M059J (cell line): ENCODE measurements at places on chromosomes 16 and 17. TPM values are rescaled to one million over a fixed set of nuclear protein-coding genes. Genes with fewer than 3 reads are reported as not detected.

DNA sequence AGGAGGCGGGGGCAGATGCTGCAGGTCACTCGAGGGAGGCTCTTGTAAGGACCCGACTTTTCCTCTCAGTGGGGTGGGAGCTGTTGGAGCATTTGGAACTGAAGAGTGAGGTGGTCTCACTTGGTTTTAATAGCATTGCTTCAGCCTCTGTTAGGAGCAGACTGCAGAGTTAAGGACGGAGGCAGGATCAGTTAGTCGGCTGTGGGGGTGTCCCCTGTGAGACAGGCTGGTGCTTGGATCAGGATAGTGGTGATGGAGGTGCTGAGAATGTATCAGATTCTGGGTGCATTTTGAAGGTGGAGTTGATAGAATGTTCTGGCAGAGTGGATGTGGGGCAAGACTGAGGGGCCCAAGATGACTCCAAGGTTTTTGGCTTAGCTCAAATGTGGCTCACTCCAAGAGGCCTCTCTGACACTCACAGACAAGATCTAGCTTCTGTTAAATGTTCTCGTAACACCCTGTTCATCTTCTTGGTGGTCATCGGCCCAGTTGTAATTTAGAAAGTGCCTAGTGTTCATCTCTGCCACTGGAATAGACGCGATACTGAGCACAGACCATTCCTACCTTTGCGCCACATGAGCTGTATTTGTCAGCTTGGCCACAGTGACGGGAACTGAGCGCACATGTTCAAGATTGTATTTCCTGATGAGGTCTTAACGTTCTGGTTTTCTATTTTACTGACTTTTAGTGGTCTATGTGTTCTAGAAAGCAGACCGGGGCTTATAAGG, 7.5 kb downstream of the LCMT1 start:
- no peak for DNase-seq

SLC5A10 gene
- 0.27 TPM in 1 of 2 replicates, not detected in the other for total RNA-seq

DNA sequence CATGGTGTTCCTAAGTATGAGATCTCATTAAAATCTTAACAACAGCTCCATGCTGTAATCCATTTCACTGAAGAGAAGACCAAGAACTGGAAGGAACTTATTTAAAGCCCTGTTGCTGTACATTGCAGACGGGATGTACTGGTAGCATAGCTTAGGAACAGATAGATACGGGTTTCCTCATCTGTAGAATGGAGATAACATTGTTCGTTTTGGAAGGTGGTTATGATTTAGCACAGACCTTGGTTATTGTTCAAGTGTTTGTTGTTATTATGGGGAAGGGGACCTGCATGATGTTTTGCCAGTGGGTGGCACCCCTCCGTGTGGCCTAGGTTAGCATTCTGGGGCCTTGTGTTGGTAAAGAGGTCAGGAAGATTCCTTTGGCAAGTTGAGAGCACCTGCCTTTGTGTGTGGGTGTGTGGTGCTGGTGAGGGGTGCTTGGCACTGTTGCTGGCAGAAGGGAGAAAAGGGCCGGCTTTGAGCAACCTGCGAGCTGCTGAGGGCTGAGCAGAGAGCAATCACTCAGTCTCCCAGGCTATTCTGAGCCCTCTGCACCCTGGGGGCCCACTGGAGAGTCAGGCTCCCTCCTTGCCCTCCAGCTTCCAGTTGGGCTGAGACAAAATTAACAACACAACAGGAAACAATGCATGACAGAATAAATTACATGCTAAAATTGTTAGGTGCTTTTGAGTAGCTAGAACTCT, 2.3 kb downstream of the TAOK2 start:
- no peak for DNase-seq

GLTPD2 gene
- not detected in 2 replicates for total RNA-seq

DNA sequence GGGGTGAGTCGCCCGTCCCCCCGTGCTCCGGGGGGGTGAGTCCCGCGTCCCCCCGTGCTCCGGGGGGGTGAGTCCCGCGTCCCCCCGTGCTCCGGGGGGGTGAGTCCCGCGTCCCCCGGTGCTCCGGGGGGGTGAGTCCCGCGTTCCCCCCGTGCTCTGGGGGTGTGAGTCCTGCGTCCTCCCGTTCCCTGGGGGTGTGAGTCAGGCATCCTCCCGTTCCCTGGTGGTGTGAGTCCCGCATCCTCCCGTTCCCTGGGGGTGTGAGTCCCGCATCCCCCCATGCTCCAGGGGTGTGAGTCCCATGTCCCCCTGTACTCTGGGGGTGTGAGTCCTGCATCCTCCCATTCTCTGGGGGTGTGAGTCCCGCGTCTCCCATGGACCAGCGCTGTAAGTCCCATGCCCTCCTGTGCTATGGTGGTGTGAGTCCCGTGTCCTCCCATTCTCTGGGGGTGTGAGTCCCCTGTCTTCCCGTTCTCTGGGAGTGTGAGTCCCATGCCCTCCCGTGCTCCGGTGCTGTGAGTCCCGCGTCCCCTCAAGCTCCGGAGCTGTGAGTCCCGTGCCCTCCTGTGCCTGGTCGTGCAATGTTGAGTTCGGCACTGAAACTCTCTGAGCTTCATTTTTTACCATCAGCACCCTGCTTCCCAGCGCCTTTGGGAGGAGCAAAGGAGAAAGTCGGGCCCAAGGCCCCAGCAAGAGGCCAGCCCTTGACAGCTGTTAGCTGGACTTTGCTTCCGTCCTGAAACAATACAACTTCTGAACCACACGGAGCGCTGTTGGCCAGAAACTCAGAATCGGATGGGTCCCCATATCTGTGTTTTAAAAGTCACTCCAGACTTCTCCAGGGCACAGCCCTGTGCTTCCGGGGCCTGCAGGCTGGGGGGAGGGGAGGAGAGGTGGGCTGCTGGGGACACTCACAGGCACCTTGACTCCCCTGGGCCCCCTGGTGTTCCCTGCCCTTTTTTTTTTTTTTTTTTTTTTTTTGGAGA, 11.5 kb upstream of the ZC3H18 start:
- DNase-seq, result peak; percentile 58

DNA sequence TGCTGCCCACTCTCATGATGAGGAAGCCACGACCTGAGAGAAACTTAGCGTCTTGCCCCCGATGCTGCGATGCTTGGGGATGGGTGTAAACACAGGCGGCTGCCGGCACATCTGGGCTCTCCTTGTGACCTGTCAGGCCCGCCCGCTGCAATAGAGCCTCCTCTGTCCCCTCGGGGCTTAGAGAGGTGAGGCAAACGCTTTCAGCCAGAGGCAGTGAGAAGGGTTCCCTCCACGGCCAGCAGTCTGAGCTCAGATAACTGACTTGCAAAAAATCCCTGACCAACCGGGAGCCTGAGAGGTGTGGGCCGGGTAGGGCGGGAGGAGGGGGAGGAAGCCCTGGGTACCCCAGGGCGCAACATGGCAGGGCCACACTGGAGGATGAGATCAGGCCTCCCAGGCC, 260.6 kb downstream of the C16orf95 start:
- no peak for DNase-seq

GRCh38 chr17:9381068-9381467, 194.6 kb downstream of the STX8 start:
- no peak for DNase-seq

- DNase-seq, result peak; percentile 65
Observed at GRCh38 chr17:43669971-43670644, 8.4 kb upstream of the MEOX1 start.

GRCh38 chr16:59684911-59685310, 950.8 kb upstream of the GOT2 start:
- DNase-seq, result peak; percentile 45

SLC35B1 gene
- 61.9 and 112 TPM in 2 replicates for total RNA-seq

DNA sequence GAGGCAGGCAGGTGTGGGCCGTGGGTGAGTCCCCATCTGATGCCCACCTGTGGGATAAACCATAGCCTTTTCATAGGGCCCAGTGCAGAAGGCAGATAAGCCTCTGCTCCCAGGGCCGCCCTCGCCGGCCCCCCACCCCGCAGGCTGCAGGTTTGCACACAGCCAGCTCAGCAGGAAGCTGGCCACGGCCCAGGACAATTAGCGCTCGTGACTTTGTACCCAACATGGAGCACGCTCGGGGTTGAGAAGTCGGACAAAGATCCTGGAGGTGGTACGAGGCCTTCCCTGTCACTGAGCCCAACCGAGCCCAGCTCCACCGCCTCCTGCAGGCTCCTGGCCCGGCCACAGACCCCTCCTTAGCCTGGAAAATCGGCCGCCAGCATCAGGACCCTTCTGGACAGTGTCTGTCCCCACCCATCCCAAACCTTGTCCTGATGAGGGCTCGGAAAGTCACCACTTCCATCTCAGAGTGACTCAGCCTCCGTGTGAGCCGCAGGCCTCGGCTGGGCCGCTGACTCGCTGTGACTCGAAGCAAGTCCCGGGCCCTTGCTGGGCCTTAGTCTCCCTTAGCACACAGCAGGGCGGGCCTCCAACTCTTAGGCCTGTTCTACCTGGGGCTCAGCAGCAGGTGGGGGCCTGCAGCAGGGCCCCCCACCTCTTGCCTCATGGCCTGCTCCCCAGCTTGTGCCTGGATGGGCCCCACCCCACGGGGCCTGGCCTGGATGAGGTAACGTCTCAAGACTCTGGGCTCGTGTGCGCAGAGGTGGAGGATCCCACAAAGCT, 22.7 kb downstream of the FAM83G start:
- DNase-seq, result peak; percentile 81

- no peak for DNase-seq
Observed at GRCh38 chr16:87704754-87705353, 60.9 kb downstream of the KLHDC4 start.
